ENCODE measurements at places on chromosomes 16 and 17.
A peak's percentile ranks its signal among the peaks of the same experiment; 100 is the strongest.

GRCh38 chr17:69445132-69445531, 30.6 kb downstream of the MAP2K6 start:
- DNase-seq: no peak

DNA sequence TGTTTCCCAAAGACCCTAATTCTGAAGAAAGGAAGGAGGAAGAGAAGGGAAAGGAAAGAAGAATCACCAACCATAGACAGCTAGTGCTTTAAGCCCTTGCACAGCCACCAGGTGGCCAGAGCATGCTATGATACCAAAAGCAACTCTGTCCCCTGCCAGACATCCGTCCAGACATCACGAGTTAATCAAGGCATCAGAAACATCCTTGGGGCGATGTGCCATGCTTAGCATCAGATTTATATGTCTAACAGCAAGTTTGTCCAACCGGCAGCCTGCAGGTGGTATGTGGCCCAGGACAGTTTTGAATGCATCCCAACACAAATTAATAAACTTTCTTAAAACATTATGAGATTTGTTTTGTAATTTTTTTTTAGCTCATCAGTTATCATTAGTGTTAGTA, 2.9 kb upstream of the CRYBA1 start:
- no peak for DNase-seq

- no peak for DNase-seq
Observed at GRCh38 chr17:1440921-1441320, 15.1 kb downstream of the CRK start.

- no peak for DNase-seq
Observed at GRCh38 chr16:56883586-56883985, 18.6 kb downstream of the SLC12A3 start.

DNA sequence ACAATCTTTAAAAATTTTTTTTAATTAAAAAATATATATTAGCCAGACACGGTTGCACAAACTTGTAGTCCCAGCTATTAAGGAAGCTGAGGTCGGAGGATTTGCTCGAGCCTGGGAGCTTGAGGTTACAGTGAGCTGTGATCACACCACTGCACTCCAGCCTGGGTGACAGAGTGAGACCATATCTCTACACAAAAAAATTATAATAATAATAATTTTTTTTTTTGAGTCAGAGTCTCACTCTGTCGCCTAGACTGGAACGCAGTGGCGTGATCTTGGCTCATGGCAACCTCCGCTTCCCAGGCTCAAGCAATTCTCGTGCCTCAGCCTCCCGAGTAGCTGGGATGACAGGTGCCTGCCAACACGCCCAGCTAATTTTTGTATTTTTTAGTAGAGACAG, 23.8 kb downstream of the LITAF start:
- no peak for DNase-seq

DNA sequence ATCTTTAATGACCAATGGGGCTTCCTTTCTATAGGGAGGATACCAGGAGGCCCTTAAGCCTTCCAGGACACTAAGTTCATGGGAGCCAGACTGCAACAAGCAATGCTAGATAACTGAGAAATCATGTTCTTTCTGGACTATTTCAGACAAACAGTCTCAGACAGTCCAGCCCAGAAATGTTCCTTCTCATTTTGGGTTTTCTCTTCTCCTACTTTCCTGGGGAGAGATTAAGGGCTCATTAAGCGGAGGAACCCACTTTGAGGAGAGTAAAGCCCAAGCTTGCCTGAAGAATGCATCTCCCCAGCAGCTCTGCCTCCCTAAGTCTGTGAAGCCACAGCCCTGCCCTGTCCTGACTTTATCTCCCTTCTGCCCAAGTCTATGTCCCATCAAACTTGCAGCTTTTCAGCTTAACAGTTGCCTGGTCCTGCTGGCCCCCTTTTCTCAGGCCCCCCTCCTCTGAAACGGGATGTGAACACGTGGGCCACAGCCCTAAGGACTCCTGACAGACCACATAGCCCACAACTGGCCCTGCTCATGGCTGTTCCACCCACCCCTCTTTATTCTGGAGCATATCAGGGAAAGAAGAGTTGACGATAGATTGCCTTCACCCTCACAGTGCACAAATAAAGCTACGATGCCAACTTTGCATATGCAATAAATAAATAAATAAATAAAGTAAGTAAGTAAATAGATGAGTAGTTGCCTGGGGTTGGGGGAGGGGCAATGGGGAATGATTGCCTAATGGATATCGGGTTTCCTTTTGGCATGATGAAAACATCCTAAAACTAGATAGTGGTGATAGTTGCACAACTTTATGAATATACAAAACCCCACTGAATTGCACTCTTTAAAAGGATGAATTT, 111.0 kb downstream of the N4BP1 start:
- no peak for DNase-seq

GRCh38 chr16:19102187-19102872, 11.4 kb upstream of the ITPRIPL2 start:
- no peak for DNase-seq

- no peak for DNase-seq
Observed at GRCh38 chr16:74627506-74628220, 20.7 kb upstream of the GLG1 start.

GRCh38 chr17:66950325-66950724, 14.2 kb upstream of the CACNG4 start:
- no peak for DNase-seq

DNA sequence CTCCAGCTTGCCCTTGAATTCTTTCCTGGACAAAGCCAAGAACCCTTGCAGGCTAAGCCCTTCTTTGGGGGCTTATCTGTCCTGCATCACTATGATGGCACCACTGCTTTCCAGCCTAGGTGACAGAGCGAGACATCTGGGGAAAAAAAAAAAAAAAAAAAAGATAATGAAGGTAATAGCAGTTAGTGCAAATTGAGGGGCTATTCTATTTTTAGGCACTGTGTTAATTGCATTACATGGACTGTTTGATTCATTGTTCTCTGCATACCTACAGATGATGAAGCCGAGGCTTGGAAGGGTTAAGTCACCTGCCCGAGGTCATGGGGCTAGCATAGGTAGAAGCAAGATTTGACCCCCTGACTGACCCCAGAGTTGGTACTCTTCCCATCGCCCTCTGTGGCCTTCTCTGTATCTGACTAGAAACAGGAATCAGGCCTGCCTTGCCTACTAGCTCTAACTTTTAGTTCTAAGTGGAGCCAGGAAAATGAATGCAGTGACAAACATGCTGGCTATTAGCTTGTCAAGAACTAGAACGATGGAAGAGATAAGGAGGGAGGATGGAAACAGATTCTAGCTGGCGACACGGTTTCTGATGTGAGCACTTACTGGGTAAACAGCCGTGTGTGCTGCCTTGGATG, 312.1 kb downstream of the SNX29 start:
- no peak for DNase-seq

GRCh38 chr16:2530629-2531318, 434 bp downstream of the CEMP1 start:
- DNase-seq: no peak

DNA sequence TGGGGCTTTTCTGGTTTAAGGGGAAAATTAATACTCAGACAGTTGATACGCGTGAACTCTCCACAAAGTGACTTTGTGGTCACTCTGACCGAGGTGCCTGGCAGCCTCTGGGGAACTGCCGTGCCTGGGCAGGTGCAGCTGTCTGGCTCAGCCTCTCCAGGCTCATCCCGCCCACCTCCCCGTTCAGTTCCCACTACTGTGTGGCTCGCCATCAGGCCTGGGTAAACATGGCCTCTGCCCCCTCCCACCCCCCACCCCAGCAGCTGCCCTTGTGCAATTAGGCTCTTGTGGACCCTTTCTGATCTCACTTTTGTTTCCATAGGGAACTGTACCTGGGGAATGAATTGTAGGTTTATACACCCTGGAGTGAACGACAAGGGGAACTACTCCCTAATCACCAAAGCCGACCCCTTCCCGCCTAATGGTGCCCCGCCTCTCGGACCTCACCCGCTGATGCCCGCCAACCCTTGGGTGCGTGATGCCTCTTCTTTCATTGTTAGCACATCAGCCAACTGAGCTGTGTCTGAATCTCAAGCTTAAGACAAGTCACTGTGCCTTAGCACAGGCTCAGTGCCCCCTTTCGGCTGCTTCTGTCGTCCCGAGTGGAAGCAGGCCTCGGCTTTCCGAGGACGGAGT, 27.8 kb downstream of the ZC3H18 start:
- no peak for DNase-seq

- no peak for DNase-seq
Observed at GRCh38 chr16:24070851-24071250, 185.3 kb upstream of the CACNG3 start.

DNA sequence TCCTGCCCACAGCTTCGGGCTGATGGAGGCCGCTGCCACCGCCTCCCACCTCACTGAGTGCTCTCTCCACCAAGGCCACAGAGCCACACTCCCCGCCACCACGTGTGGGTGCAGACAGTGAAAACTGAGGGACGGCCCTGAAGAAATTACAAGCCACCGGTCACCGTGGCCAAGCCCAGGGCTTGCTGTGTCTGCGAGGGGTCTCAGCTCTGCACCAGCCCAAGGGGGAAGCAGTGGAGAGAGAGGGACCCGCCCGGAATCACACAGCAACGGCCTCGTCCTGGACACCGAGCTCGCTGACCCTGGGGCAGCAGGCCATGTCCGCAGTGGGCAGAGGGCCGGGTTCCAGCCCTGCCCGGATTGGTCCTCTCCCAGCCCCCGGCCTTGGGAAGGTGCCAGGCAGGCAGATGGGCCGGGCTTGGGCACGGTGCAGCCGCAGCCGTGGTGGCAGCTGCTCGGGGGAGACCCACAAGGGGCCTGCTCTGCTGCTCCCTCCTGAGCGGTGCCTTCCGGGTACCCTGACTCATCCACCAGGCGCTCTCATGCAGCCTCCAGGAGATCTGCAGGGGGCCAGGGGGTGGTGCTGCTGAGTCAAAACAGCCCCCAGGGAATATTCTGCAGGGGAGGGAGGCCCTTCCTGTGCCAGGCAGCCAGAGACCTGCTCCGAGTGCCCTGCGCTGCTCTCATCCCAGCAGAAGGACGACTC, 52.0 kb downstream of the CBFA2T3 start:
- peak; percentile 41 for DNase-seq

- no peak for DNase-seq
Observed at GRCh38 chr17:66275651-66276050, 26.8 kb upstream of the PRKCA start.

GRCh38 chr17:59669411-59669810, 37.8 kb downstream of the PTRH2 start:
- DNase-seq: no peak

- no peak for DNase-seq
Observed at GRCh38 chr17:9231449-9232154, 210.3 kb downstream of the NTN1 start.

- no peak for DNase-seq
Observed at GRCh38 chr16:64629622-64630021, 492.2 kb downstream of the CDH11 start.

- no peak for DNase-seq
Observed at GRCh38 chr17:60090417-60090816, 11.7 kb upstream of the HEATR6 start.

GRCh38 chr17:33390479-33391176, 97.5 kb upstream of the ASIC2 start:
- no peak for DNase-seq

DNA sequence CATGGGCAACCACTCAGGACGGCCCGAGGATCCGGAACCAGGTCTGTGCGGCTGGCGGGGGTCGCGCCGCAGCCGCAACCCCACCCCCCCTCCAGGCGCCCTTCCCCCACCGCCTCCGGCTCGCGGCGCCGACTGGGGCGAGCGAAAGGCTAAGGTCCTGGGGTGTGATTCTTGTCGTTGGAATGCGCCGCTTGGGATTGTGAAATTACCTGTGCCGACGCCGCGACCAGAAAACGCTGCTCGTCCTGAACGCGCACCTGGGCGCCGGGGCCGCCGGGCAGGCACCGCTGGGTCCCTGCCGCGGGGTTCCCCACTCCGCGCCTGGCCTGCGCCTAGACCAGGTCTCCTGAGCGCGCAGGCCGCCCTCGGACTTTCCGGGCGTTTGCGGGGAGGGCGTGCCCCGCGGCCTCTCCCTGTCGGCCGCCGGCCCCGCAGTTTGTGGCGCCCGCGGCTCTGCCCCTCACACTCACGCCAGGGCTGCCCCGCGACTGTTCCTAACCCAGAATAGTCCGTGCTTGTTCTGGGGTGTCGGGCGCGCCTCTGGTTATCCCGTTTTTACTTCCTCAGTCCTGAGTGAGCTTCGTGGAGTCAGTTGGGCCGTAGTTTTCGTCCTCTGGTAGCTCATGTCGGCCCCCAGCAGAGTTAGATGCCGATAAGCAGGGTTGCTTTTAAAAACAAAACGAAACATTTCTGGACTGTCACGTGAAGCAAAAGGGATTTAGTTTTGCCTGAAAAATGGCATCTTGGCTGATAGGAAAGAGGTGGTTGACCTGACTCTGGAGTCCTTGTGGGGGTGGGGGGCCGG, 147.2 kb downstream of the SPECC1 start:
- no peak for DNase-seq

DNA sequence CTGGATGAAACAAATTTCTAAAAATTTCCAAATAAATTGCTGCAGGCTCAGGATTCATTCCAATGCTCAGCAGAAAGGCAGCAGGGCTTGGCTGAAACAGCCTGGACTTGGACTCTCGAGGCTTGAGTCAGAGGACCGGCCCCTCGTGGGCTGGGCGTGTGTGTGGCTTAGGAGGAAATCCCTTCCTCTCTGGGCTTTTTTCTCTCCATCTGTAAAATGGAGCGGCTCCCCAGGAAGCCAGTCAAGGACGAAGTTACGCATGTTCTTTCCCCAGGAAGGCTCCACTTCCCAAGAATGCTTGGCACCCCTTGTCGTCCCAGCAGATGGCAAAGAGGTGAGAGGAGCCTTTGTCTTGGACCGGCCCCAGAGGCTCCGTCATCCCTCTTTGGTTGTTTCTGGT, 13.5 kb downstream of the SLC46A1 start:
- no peak for DNase-seq

DNA sequence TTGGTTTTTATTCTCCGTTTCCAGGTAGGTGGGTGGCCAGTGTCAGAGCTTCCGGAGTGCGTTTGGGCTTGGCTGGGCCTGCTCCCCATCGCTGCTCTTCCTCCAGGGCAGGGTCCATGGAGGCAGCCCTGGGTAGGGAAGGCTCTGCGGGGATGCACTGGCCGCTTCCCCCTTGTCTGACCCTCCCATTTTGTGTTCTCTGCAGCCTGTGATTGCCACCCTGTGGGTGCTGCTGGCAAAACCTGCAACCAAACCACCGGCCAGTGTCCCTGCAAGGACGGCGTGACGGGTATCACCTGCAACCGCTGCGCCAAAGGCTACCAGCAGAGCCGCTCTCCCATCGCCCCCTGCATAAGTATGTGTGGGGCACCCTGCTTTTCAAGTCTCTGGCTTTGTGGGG, 158.3 kb downstream of the NTN1 start:
- DNase-seq: no peak

- DNase-seq: no peak
Observed at GRCh38 chr16:59634951-59635350, 900.8 kb upstream of the GOT2 start.

GRCh38 chr16:68070249-68070730, 14.9 kb upstream of the NFATC3 start:
- DNase-seq: no peak

- no peak for DNase-seq
Observed at GRCh38 chr16:19127674-19128131, 13.9 kb downstream of the ITPRIPL2 start.

- DNase-seq: no peak
Observed at GRCh38 chr16:66004699-66005098, 361.8 kb upstream of the CDH5 start.

- no peak for DNase-seq
Observed at GRCh38 chr17:75077072-75077495, 10.7 kb upstream of the SLC16A5 start.

All from stimulated activated CD4-positive, alpha-beta T cell treated with anti-CD3 and anti-CD28 coated beads, TNF-alpha, amount 100 ng/mL, for 24 hours (primary cell).